ENCODE measurements at places on chromosomes 12 and 14. TPM values are rescaled to one million over a fixed set of nuclear protein-coding genes. Genes with fewer than 3 reads are reported as not detected.

The ALX1 gene
- 30.0 TPM for polyA plus RNA-seq

The TAS2R7 gene
- polyA plus RNA-seq, result not detected

The SRRM4 gene
- not detected for polyA plus RNA-seq

The GUCY2C gene
- polyA plus RNA-seq, result 0.60 TPM

The CLEC4C gene
- polyA plus RNA-seq, result not detected

The HOXC13 gene
- polyA plus RNA-seq, result not detected

The MGAT4C gene
- polyA plus RNA-seq, result 2.1 TPM

The SLC38A6 gene
- 28.7 TPM for polyA plus RNA-seq

The CDKN3 gene
- 22.4 TPM for polyA plus RNA-seq

The LUM gene
- 52.1 TPM for polyA plus RNA-seq

The TCL1B gene
- polyA plus RNA-seq, result 0.30 TPM

The AHNAK2 gene
- polyA plus RNA-seq, result 2.2 TPM

The TAS2R14 gene
- 2.6 TPM for polyA plus RNA-seq

The A2M gene
- polyA plus RNA-seq, result 164 TPM

The PPFIA2 gene
- 5.0 TPM for polyA plus RNA-seq

The SALL2 gene
- 62.0 TPM for polyA plus RNA-seq

The TAS2R9 gene
- not detected for polyA plus RNA-seq

The CLMN gene
- polyA plus RNA-seq, result 30.6 TPM

The ZNF664 gene
- 160 TPM for polyA plus RNA-seq

The ING4 gene
- 119 TPM for polyA plus RNA-seq

The TROAP gene
- 37.1 TPM for polyA plus RNA-seq

The OR6C4 gene
- polyA plus RNA-seq, result not detected

The SYT1 gene
- 17.3 TPM for polyA plus RNA-seq

The PPM1A gene
- polyA plus RNA-seq, result 63.6 TPM

The CCNB1IP1 gene
- polyA plus RNA-seq, result 130 TPM

Data from renal pelvis (tissue), 12 donors.